ENCODE measurements at places on chromosomes 7 and 10. TPM values are rescaled to one million over a fixed set of nuclear protein-coding genes. Genes with fewer than 3 reads are reported as not detected.

Gene SPOCK2
- not detected for total RNA-seq

DNA sequence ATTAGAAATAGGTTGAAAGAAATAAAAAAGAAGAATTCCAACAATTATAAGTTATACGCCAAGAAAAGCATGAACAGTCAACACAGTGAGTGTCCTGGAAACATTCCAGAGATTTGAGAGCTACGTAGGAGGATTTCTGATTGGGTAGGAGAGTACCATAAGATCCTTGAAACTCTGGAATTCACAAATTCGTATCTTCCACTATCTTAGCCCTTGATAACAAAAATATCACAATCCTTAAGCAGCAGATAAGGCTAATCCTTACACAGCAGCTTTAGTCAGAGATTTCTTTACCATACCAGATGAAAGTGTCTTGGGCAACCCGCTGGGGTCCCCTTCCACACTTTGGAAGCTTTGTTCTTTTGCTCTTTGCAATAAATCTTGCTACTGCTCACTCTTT is 8.2 kb downstream of the TPK1 start:
- H3K27ac ChIP-seq, result no peak overlapping the region
- H3K36me3 ChIP-seq, result no peaks in the 10 kb centered on the region
- no peak overlapping the region for H3K4me3 ChIP-seq
- H3K4me1 ChIP-seq, result peaks cover 14% of the 10 kb centered on the region
- H3K27me3 ChIP-seq, result no peaks in the 10 kb centered on the region

- H3K27ac ChIP-seq, result no peak overlapping the region
- DNase-seq, result no peak
- H3K36me3 ChIP-seq, result no peaks in the 10 kb centered on the region
- no peaks in the 10 kb centered on the region for H3K4me1 ChIP-seq
These were observed 10.6 kb upstream of the GPR141 start for GRCh38 chr7:37672926-37673325.

Gene ANXA8
- not detected for total RNA-seq

DNA sequence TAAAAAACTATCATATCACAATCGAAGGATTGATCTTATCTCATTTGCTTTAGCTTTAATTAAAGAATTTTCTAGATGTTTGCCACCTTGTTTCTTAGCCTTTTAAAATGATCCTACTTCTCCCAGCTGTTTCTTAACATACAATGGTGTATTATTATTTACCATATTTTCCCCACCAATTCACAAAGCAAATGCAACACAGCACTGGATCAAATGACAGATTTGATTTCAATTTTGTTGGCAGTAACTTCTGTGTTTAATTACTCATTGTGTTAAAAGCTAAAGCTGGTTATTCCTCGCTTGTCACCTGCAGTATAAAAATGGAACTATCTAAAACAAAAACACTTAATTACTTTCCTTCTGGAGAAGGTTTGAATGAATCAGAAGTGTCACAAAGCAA is 19.6 kb downstream of the SVIL start:
- no peak overlapping the region for H3K27ac ChIP-seq
- H3K4me3 ChIP-seq, result no peak overlapping the region
- no peaks in the 10 kb centered on the region for H3K4me1 ChIP-seq
- H3K27me3 ChIP-seq, result no peaks in the 10 kb centered on the region

DNA sequence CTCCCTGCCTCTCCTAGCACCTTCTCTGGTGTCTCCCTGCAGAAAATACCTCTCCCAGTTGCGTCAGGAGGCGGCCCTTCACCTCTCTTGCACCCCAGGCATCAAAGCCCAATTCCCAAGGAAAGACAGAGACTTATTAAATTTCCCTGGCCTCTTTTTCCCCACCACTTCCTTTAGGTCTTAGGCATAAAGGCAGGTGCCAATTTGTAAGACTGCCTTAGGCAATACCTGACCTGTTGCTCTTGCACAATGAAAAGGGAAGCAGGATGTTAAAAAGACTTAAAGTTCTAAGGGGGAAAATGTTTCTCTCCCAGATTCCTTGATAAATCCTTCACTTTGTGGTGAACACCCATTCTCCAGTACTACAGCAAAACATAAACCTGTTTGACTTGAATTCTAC is 186.7 kb downstream of the SLC25A13 start:
- DNase-seq, result no peak
- H3K27me3 ChIP-seq, result no peaks in the 10 kb centered on the region
- no peaks in the 10 kb centered on the region for H3K36me3 ChIP-seq
- H3K4me3 ChIP-seq, result no peak overlapping the region

DNA sequence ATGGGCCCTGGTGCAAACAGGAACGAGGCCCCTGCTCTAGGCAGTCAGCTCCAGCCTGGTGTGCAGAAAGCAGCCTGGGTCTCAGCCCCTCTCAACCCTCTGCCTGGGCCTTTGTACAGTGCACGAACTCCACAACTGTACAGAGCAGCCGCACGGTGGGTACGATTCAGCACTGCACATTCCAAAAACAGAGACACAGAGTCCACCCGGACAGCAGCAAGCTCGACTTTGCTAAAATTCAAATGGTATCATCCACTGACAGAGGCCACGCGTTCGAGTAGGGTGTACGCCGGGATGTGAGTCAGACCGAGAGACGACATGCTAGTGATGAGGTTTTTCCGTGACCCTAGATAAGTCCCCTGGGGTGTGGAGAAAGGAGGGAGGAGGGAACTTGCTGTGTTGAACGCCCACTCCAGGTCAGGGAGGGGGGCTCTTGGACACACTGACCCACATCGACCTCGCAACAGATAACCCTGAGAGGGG is 65.6 kb upstream of the PDGFA start:
- H3K4me1 ChIP-seq, result 0 out of 2 replicates have a peak, but pooled peaks cover 5% of the 10 kb centered on the region
- no peak overlapping the region for H3K4me3 ChIP-seq
- H3K36me3 ChIP-seq, result peaks cover 18% of the 10 kb centered on the region
- no peak overlapping the region for H3K27ac ChIP-seq

DNA sequence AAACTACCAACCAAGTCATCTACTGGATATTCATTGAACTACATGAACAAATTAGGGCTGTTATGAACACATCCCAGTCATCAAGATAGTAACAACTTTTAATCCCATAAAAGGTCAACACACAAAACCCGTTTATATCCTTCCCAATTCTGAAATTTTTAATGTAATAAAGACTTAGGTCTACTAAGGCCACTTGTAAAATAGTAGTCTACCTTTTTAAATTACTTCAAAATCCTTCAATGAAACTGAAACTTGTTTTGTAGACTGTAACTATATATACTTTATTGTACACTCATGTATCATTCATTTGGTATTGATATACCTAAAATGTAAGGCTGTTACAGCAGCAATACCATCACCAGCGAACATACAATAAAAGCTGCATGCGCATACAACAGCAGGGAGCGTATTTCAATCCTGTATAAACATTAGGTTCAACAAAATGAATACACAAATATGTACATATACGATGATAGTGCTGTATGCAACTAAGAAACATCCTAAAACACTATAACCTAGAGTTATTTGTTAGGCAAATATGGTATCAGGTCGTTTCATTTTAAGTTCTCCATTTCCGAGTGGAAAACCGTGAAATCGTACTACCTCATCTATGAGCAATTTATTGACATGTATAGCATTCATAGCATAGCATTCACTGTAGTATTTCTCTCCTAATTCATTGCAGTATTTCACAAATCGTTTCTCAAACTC is 973 bp downstream of the ATAD1 start:
- H3K36me3 ChIP-seq, result peaks cover 21% of the 10 kb centered on the region
- peak overlapping the region; percentile 88 for H3K4me3 ChIP-seq
- H3K27me3 ChIP-seq, result no peaks in the 10 kb centered on the region
- peak overlapping the region; percentile 88 for H3K27ac ChIP-seq
- peak; percentile 61 for DNase-seq

Gene NME8
- total RNA-seq, result not detected

All from Karpas-422 (cell line).